ENCODE measurements at places on chromosomes 12 and 14. TPM values are rescaled to one million over a fixed set of nuclear protein-coding genes. Genes with fewer than 3 reads are reported as not detected.

The FOXM1 gene
- 44.3 TPM for polyA plus RNA-seq

The DBX2 gene
- polyA plus RNA-seq = not detected

The GLI1 gene
- polyA plus RNA-seq = not detected

The PLEKHD1 gene
- polyA plus RNA-seq = 0.37 TPM

The PHETA1 gene
- 13.8 TPM for polyA plus RNA-seq

DNA sequence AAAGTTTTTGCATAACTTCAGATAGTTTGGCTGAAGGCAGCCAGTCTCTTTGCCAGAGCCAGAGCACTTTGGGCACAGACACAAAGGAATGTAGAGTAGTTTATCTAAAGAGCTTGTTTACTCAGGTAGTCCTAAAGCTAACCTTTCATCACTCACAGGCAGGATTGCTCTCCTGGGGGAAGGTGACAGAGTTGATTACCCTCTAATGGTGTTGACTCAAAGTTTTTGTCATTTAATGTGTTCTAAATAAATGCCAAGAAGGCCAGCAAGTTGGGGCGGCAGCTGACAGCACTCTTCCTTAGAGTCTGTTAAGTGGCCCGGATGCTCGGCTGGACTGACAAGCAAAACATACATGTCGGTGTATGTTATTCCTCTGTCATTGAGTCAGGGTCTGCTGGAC is 9.3 kb upstream of the TAS2R46 start:
- no peaks in the 10 kb centered on the region for H3K27me3 ChIP-seq
- no peak for DNase-seq
- H3K4me1 ChIP-seq = no peaks in the 10 kb centered on the region
- no peaks in the 10 kb centered on the region for H3K36me3 ChIP-seq

- no peak overlapping the region for H3K27ac ChIP-seq
- DNase-seq = no peak
Measured at GRCh38 chr12:52892207-52892852, 12.5 kb downstream of the KRT8 start.

DNA sequence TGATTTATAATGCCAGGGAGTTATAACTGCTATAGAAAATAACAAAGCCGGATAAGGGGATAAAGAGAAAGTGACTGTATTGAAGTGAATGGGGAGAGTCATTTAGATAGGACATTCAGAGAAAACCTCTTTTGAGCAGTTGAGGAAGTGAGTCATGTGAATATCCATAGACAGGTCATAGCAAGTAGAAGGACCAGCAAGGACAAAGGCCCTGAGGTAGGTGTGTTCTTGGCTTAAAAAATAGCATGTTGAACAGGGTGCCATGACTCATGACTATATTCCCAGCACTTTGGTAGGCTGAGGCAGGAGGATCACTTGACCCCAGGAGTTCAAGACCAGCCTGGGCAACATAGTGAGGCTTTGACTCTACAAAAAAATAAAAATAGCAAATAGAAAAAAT is 51.5 kb upstream of the RAP1B start:
- no peak overlapping the region for H3K27ac ChIP-seq
- no peak for DNase-seq
- no peaks in the 10 kb centered on the region for H3K4me1 ChIP-seq
- no peaks in the 10 kb centered on the region for H3K27me3 ChIP-seq

DNA sequence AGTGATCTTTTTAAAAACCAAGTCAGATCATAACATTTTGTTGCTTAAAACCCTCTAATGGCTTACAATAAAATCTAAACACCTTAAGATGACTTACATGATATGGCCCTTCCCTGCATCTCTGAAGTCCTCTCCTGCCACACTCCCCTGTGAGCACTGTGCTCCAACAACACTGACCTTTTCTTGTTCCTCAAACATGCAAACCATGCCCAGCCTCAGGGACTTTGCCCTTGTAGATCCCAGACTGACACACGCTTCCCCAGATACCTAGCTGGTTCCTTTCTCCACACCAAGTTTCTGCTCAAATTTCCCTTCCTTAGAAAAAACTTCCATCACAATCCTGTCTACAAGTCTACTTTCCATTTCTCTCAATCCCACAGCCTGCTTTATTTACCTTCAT is 128.6 kb downstream of the IPO8 start:
- no peaks in the 10 kb centered on the region for H3K36me3 ChIP-seq
- no peaks in the 10 kb centered on the region for H3K27me3 ChIP-seq
- H3K4me3 ChIP-seq = no peak overlapping the region
- DNase-seq = no peak
- H3K4me1 ChIP-seq = no peaks in the 10 kb centered on the region

DNA sequence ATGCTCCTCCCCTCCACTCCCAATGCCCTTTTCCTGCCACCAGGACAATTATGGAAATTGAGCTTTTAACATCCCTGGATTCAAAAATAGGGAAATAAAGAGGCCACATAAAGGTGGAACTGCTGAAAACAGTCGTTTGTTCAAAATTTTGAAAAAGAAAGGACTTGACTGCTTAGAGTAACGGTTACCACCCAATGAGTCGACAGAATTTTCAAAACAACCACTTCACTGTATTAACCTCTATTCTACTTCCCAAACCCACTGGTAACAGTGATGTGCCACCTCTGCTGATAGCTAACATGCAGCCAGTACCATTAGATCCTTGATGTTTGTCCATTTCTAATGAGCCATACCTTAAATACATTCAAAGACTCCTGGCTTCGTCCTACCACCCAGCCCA is 4.9 kb downstream of the ST8SIA1 start:
- no peak overlapping the region for H3K27ac ChIP-seq
- H3K4me1 ChIP-seq = peaks cover 11% of the 10 kb centered on the region
- H3K27me3 ChIP-seq = no peaks in the 10 kb centered on the region
- H3K36me3 ChIP-seq = no peaks in the 10 kb centered on the region
- no peak for DNase-seq

GRCh38 chr12:739349-739748 is 13.0 kb upstream of the WNK1 start:
- no peak overlapping the region for H3K4me3 ChIP-seq
- H3K4me1 ChIP-seq = peaks cover 7% of the 10 kb centered on the region
- no peak overlapping the region for H3K27ac ChIP-seq
- H3K36me3 ChIP-seq = no peaks in the 10 kb centered on the region

GRCh38 chr12:15688202-15688736 is 100.9 kb downstream of the EPS8 start:
- H3K27me3 ChIP-seq = no peaks in the 10 kb centered on the region
- H3K27ac ChIP-seq = no peak overlapping the region
- DNase-seq = no peak
- H3K36me3 ChIP-seq = no peaks in the 10 kb centered on the region
- H3K4me3 ChIP-seq = no peak overlapping the region

DNA sequence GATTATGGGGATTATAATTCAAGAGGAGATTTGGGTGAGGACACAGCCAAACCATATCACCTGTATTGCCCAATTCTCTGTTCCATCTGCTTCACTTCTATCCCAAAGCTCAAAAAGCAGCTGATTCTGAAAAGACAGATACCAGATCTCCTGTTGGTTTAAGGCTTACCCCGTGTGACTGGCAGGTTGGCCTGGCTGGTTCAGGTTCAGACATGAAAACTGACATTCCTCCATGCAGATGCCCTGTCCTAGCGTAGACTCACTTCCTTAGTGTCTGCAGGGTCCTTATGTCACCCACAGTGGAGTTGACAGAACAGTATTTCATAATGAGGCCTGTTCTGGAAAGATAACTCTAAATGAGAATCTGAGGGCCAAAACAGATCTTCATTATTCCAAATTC is 61.1 kb upstream of the FLRT2 start:
- H3K4me1 ChIP-seq = no peaks in the 10 kb centered on the region
- no peaks in the 10 kb centered on the region for H3K36me3 ChIP-seq
- no peak for DNase-seq
- no peaks in the 10 kb centered on the region for H3K27me3 ChIP-seq
- H3K4me3 ChIP-seq = no peak overlapping the region

GRCh38 chr12:67541625-67541991 is 106.9 kb upstream of the DYRK2 start:
- DNase-seq = no peak
- no peak overlapping the region for H3K4me3 ChIP-seq
- H3K4me1 ChIP-seq = no peaks in the 10 kb centered on the region
- H3K36me3 ChIP-seq = no peaks in the 10 kb centered on the region
- no peaks in the 10 kb centered on the region for H3K27me3 ChIP-seq
- no peak overlapping the region for H3K27ac ChIP-seq

DNA sequence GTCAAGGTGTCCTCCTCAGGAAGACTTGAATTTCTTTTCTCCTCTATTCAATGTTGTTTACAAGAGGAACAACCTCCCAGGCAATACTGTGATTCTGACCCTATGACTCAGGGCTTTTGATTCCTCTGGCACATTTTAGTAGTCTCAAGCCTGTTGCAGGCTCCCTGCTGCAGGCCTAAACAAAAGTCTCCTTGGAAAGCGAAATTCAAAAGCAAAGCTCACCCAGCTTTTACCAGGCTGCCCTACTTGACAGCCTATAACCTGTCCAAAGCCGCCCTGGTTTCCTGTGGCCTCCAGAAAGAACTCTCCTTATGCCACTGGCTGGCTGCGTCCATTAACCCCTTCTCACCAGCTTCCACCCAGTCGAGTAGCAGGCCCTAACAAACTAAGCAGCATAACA is 11.6 kb downstream of the FGD6 start:
- H3K4me1 ChIP-seq = peaks cover 51% of the 10 kb centered on the region
- peak overlapping the region; percentile 85 for H3K27ac ChIP-seq
- DNase-seq = peak; percentile 86
- H3K36me3 ChIP-seq = peaks cover 5% of the 10 kb centered on the region
- H3K27me3 ChIP-seq = no peaks in the 10 kb centered on the region
- no peak overlapping the region for H3K4me3 ChIP-seq

DNA sequence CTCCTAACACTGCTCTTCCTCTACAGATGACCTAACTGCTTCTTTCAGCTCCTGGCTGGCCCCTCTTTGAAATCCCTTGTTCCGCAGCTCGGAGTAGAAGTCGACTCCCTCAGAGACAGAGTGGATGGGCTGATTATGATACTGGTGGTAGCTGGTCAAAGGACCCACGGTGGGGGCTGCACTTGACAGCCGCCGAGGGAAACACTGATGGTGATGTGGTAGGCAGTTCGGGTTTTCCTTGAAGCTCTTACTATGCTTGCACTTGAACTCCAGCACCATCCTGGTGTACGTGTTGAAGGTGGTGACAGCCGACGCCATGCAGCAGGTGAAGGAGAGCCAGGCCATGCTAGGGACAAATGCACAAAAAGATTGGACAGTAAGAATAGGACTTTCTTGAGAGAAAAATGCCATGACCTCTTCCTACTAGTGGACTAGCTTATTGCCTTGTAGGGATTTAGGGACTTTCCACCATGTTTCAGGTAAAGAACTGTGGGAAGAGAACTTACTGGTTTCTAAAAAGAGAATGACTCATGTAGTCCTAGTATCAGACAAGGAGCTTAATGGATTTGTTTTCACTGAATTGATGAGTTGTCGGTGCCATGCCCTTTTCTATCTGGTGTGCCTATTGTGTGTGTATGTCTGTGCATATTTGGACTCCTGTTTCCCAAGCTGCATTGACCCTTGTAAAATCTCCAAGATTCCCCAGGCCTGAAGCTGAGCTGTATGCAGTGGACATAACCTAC is 18.4 kb downstream of the GSG1 start:
- no peak overlapping the region for H3K4me3 ChIP-seq
- no peak overlapping the region for H3K27ac ChIP-seq
- H3K4me1 ChIP-seq = peaks cover 7% of the 10 kb centered on the region
- peaks cover 4% of the 10 kb centered on the region for H3K27me3 ChIP-seq

DNA sequence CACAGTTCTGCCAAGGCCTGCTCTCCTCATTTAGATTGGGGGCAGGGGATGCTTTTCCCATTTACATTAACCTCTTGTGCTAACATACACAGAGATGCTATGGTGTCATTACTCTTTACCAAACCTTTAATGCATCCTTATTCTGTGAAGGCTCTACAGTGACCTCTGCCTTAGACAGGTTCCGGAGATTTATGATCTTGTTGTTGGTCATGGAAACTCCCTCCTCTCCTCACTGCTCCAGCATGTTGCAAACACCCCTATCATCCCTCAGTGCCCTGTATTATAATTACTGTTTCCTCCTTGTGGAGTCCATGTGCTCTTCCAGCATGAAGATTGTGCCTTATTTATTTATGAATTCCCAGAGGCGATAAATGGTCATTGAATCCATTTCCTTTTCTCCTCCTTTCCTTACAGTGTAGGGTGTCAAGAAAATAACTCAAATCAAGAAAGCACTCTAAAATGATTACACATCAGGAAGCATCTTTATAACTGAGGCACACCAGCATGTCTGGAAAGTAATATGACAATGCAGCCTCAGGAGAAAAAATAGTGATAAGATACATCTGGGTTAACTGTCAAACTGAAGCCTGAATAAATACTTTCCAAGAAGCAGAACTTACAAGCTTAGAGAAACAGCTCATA is 37.8 kb downstream of the RTN1 start:
- H3K36me3 ChIP-seq = no peaks in the 10 kb centered on the region
- H3K27me3 ChIP-seq = no peaks in the 10 kb centered on the region
- no peaks in the 10 kb centered on the region for H3K4me1 ChIP-seq
- no peak overlapping the region for H3K27ac ChIP-seq
- no peak overlapping the region for H3K4me3 ChIP-seq

DNA sequence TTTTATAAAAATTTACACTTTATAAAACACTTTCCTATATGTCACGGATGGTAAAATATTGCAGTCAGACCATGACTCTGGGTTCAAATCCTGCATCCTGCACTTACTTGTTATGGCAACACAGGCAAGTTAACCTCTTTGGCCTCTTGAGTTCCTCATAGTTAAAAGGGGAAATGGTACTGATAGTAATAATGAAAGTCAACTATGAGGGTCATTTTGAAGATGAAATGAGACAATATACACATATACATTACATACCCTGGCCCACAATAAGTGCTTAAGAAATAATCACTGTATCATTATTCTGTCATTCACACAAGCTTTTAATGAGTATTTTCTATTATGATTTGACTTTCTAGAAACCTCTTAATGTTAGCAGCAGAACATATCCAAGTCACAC is 64.4 kb downstream of the C12orf42 start:
- H3K27me3 ChIP-seq = no peaks in the 10 kb centered on the region
- no peak for DNase-seq
- no peaks in the 10 kb centered on the region for H3K36me3 ChIP-seq
- no peaks in the 10 kb centered on the region for H3K4me1 ChIP-seq

- DNase-seq = peak; percentile 55
- H3K27ac ChIP-seq = peak overlapping the region; percentile 96
- H3K36me3 ChIP-seq = peaks cover 6% of the 10 kb centered on the region
- H3K4me1 ChIP-seq = peaks cover 48% of the 10 kb centered on the region
- H3K27me3 ChIP-seq = no peaks in the 10 kb centered on the region
Measured at GRCh38 chr12:121579190-121579791, 1.5 kb downstream of the KDM2B start.

DNA sequence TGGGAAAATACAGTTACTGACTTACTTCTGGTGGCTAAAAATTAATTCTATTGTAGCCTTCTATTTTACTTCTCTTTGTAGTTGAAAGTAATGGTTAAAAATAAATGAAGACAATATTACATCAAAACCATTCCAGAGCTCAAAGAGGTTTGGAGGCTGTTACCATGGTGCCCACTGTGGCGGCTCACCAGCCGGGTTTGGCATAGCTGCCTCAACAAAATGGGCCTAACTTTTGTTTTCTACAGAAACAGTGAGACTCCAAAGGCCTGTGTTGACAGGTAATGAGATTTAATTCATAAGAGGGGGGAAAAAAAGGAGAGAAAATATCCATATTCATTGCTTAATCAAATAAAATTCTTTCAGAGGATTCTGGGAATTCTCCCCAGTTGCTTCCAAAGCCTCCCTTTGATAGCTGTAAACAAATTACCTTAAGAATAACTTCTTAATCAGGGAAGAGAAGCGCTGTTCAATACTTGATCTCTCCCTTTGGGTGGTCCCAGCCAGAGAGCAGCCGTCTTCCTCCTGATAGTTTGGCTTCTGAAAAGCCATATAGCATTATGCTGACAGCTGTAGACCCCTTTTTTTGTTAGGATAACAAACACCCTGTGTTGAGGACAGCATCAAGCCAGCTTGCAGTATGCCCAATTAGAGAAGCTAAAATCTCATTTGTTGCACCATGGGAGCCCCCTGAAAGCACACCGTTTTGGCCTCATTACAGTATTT is 266.8 kb downstream of the NEDD1 start:
- H3K4me3 ChIP-seq = no peak overlapping the region
- no peaks in the 10 kb centered on the region for H3K36me3 ChIP-seq
- H3K4me1 ChIP-seq = no peaks in the 10 kb centered on the region
- no peak for DNase-seq
- no peaks in the 10 kb centered on the region for H3K27me3 ChIP-seq

Data from cardiac muscle cell (in vitro differentiated cells and primary cell).